ENCODE measurements at places on chromosomes 6 and 20.

DNA sequence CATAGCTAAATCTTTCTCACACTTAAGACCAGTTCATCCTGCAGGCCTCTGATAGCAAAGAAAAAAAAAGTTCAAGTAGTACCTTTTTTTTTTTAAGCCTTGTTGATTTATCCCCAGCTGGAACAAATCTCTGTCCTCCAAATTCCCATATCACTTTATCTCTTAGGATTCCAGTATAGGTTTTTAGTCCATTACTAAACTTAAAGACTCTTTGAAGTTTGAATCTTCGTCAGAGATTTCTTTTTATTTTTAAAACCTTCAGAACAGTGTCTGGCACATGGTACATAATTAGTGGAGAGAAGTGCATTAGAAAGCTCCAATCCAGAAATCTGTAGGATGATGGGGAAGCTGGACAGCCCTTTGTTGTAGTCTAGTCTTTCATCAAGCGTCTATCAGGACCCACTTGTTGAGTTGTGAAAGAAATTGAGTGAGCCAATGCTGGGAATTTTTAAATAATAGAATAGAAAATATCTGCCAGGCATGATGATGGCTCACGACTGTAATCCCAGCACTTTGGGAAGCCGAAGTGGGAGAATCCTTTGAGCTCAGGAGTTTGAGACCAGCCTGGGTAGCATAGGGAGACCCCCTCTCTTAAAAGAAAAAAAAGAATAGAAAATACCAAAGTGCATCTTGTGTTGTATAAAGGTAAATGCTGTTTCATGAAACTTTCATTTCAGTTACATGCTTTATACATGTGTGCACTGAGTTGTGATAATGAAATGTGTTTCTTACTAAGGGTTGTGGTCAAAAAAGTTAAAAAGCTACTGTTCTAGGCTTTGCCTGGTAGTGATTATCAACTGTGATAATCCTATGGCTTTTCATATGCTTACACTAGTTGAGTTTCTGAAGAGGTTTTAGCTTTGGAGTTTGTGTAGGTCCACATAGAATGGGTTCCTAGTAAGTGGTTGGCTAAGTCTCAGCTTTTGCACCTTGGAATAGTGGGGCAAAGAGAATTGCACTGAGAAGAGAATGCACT lies 3.2 kb downstream of the NFYA start:
- no peak for DNase-seq

DNA sequence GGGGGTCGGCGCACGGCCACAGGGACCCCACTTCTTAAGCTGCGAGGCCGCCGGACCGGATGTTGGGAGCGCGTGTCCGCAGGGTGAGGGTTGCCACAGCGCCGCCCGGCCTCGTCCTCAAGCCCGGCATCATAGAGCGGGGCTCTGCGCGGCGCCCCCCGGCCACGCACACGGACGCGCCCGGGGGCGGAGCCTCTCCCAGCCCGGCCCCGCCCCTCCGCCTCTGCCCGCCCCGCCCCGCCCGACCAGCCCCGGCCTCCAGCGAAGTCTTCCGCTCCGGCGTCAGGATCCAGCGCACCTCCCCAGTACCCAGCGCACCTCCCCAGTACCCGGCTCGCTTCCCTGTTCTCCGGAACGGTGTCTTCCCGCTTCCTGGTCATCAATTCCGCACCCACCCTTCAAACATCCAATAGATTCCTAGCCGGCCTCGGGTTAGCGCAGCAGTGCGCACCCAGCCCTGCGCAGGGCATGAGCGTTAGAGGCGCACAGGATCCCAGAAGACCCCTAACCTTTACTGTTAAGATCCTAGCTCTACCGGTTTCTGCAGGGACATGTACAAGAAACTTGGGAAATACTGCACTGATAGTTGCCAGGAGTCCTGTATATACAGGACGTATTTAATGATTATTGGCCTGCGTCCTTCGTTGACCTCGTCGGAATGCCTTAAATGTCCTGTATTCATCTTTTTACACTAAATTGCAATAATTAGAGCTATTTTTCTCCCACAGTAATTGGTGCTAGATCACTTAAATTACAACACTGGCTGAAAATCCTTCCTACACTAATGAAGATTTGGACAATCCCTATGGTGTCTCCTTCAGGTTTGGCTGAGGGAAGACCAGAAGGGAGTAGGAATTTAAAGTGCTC lies 535 bp upstream of the DNAAF9 start:
- peak; percentile 54 for DNase-seq

DNA sequence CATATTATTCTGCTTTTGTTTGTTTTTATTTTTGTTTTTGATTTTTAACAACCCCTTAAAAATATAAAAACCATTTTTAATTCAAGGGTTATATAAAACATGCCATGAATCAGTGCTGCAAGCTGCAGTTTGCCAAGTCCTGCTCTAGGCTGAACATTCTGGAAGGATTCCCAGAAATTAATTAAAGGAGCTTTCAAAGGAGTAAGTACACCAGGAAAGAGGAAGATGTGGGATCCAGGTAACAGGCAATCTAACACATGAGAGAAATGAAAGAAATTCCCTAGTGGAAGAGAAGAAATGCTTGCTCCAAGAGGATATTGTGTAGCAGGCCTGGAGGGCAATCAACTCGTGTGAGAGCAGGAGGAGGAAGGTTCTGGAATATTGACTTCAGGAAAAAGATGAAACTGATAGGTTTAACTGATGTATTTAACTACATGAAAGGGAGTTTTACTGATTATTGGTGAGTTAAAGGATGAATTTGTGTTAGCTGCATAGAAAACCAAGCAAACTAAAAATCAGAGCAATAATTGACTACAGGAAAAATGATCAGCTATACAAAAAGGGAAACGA lies 146.0 kb upstream of the PHACTR1 start:
- DNase-seq, result no peak

- DNase-seq, result no peak
These were observed 4.9 kb downstream of the ASCC3 start for GRCh38 chr6:100876251-100876650.

GRCh38 chr6:163226181-163226835 lies 188.2 kb upstream of the QKI start:
- no peak for DNase-seq

GRCh38 chr6:33965766-33966165 lies 162.0 kb upstream of the MLN start:
- no peak for DNase-seq

- DNase-seq, result no peak
These were observed 62.9 kb downstream of the EFHC1 start for GRCh38 chr6:52482903-52483670.

DNA sequence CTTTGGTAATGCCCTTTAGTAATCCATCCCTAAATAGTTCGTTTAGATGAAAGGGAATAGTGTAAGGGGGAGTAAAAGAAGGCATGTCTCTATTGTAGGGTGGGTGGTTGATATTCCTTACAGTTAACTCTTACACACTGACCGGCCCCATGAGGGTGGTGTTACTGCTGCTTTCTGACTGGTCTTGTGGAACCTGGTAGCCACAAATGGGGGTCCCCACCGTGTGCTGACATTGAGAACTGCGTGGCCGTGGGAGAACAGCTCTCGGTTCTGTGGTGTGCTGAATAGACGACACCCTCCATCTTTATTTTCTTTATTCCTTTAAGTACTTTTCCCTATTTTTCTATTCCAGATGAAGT lies 19.3 kb downstream of the MRAP2 start:
- no peak for DNase-seq

DNA sequence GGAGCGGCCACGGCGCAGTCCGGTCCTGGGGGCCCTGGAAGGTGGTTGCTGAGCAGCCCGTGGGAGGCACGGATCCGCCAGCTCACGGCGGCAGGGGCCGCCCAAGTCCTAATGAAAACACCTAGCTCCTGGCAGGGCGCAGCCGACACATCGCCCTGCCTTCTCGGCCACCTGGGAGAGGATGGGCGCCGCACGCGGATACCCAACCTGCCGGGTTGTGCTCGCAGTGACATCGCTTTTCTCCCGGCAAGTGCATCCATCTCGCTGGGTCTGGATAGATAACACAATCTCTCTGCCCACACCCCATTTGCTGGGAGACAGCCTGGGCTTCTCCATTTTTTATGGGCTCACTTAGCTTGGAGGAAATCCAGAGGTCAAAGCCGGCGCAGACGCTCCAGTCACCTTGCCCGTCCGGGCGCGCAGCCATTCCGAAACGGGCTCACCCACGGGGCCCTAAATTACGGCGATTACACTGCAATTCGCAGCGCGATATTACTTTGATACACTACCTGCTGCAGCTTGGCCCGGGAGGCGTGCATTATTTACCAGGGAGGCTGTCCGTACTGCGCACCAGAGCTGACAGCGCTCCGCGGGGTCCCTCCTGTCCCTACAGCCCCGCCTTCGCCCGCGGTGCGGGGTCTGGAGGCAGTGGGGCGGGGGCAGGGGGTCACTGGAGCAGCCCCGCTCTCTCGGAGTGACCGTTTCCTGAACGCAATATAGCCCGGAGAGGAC lies 36.2 kb upstream of the CCDC167 start:
- no peak for DNase-seq

- DNase-seq, result no peak
These were observed 85.6 kb upstream of the CARMIL1 start for GRCh38 chr6:25193460-25194171.

DNA sequence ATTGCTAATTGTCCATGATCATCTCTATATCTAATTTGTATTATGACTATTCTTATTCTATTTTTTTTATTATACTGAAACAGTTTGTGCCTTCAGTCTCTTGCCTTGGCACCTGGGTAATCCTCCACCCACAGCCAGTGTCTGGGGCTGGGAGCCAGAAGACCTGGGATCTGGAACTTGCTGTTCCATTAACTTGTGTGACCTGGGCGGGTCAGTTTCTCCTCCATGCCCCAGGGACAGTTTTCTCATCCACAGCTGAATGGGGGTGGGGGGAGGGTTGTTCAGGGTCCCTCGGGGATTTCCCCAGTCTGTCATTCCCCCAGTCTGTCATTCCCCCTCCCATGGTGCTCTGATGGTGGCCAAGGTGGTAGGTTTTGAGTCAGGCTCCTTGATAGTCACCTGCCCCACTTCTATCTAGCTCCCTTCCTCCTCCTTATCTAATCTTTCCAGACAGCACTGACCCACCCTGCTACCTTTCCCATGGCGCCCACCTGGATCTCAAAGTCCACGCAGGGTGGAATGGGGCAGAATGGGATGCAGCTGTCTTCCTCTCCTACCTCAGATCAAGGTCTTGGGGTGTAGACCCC lies 10.9 kb downstream of the ITPR3 start:
- no peak for DNase-seq

DNA sequence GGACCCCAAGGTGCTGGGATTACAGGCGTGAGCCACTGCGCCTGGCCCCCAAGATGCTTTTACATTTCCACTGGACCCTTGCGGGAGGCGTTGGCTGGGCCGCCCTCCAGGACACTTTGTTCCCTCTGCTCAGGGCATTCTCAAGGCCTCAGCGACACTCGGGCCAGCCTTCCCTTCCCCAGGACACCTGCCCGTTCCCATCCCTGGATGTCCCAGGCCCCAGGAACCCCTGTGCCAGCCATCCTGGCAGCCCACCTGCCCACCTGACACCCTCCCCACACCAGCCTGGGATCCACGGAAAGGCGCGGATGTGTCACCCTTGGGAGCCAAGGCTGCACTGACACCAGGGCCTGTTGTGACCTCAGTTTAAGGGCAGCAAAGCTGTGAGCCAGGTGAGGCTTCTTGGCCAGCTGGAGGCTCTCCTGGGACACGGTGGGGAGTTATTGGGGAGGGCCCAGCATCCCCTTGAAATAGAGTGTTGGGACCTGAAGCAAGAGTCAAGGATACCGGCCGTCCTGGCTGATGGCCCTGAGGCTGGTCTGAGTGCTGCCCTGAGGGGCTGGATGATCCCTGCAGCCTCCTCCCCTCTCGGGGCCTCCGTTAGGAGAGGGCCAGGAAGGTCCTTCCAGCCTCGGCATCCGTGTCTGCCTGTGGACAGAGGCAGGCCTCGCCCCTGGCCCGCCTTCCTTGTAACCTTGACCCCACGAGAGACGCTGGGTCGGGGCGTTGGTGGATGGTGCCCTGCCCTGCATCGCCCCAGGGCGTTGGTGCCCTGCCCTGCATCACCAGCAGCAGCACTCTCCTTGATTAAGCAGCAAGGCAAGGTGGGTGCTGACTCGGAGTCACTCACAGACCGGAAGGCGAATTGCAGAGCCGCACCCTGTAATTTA lies 84.2 kb upstream of the BHLHE23 start:
- DNase-seq, result no peak

DNA sequence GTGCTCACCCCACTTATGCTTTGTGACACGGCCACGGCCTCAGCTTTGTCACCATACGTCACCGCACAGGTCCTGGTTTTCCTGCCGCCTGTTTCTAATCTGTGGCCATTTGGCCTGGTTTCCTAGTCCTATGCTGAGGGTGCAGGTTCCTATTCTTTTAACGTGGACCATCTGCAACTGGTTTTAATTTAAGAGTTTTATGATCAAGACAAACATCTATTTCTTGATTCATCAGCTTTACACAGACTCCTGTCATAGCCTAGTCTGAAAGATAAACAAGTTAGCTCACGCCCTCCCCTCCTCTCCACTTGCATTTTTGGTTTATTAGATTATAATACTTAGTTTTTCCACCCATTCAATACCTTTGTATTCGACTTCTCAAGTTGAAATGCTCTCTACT lies 97.5 kb upstream of the RPS6KA2 start:
- DNase-seq, result no peak

- no peak for DNase-seq
These were observed 318.0 kb downstream of the GRIK2 start for GRCh38 chr6:101711518-101711917.
